ENCODE measurements at places on chromosomes 13 and 19.

GRCh38 chr19:38194061-38194701 lies 29.8 kb downstream of the DPF1 start:
- DNase-seq = no peak

- no peak for DNase-seq
Measured at GRCh38 chr19:12785431-12786031, 5.8 kb upstream of the JUNB start.

DNA sequence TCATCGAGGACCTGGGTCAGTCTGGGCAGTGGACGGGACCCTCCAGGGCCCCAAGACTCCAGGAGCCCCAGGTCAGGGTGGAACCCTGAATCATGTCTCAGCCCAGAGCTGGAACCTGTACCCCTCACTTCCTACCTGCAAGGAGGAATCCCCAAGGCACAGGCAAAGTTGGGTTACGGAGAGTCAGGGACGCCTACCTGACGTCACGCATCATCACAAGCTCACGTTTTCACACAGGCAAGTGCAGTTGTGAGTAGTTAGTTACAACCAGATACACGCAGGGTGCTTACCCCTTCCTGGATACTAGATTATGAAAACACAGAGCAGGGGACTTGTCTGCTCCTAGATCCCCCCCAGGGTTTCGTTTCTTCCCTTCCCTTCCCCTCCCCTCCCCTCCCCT lies 1.9 kb downstream of the RETN start:
- no peak for DNase-seq

DNA sequence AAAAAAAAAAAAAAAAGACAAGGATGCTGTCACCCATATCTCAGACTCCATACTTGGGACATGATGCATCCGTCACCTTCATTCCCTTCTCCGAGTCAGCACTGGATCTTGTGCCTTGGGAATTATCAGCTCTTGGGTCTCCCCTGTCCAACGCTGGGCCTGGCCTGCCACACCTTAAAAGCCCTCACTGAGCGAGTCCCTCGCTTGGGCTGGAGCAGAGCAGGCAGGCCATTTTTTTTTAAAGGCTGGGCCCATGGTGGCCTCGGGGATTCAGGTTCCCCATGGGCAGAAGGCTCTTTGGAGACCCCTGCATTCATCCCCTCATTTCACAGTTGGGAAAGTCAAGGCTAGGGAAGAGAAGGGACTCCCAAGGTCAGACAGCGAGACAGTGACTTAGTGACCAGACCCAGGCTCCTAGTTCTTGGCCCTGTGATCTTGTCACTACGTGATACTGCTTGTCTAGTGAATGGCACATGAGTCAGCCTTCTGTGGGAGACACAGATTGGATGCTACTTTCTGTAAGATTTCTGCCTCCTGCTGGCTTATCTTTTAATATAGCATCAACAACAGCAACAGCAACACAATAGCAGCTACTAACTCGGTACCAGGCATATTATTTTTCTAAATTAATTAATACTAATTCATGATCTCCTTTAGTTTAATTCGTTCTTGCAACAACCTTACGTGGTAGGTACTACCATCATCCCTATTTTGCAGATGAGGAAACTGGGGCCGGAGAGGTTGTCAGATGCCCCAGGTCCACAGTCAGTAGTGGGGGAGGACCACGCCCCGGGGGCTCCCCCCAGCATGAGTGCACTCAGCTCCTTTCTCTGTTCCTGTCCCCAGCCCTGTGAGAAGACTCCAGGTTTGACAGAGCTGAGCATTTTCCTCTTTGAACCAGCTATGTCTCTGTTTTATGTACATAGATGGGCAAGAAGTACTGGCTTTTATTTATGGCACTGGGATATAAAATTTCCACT lies 27.4 kb upstream of the ZNF536 start:
- no peak for DNase-seq

Data from dermis microvascular lymphatic vessel endothelial cell (primary cell).